ENCODE measurements at places on chromosomes 16 and 17. TPM values are rescaled to one million over a fixed set of nuclear protein-coding genes. Genes with fewer than 3 reads are reported as not detected.

The IRX6 gene
- total RNA-seq = not detected

GRCh38 chr16:75942351-75942750 is 216.1 kb upstream of the CPHXL start:
- H3K27me3 ChIP-seq = no peaks in the 10 kb centered on the region
- H3K27ac ChIP-seq = no peak overlapping the region
- H3K4me3 ChIP-seq = no peak overlapping the region
- no peaks in the 10 kb centered on the region for H3K36me3 ChIP-seq

DNA sequence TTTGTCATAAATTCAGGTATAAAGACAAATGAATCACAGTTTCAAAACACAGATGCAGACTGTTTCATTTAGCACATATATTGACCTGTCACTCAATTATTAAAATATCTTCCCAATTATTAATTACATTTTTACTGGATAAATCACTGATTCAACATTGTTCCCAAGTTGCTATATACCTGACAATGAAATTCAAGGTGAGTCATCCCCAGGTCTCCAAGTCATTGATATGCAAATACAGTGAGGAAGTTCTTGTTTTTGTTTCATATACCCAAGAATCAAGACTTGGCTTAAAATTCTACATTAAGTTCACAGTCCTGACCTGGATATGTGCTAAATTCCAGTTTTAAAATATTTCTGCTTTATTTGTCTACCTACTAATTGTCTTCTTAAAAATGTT is 599.3 kb upstream of the PSMD7 start:
- H3K4me1 ChIP-seq = no peaks in the 10 kb centered on the region
- H3K27me3 ChIP-seq = no peaks in the 10 kb centered on the region
- H3K27ac ChIP-seq = no peak overlapping the region
- H3K36me3 ChIP-seq = no peaks in the 10 kb centered on the region
- H3K4me3 ChIP-seq = no peak overlapping the region
- no peak for DNase-seq

DNA sequence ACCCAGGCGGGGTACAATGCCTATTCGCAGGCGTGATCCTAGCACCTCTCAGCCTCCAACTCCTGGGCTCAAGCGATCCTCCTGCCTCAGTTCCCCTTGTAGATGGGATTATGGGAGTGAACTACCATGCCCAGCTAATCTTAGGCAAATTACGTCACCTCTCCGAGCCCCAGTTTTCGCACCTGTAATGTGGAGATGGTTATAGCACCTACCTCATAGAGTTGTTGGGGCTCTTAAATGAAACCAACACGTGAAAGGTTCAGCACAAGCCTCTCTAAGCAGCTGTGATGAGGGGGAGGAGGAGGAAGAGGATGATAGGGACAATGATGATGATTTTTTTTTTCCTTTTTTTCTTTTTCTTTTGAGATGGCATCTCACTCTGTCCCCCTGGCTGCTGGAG is 59.9 kb downstream of the ABR start:
- no peak for DNase-seq
- no peak overlapping the region for H3K27ac ChIP-seq
- peaks cover 2% of the 10 kb centered on the region for H3K4me1 ChIP-seq
- no peaks in the 10 kb centered on the region for H3K27me3 ChIP-seq
- H3K4me3 ChIP-seq = no peak overlapping the region

DNA sequence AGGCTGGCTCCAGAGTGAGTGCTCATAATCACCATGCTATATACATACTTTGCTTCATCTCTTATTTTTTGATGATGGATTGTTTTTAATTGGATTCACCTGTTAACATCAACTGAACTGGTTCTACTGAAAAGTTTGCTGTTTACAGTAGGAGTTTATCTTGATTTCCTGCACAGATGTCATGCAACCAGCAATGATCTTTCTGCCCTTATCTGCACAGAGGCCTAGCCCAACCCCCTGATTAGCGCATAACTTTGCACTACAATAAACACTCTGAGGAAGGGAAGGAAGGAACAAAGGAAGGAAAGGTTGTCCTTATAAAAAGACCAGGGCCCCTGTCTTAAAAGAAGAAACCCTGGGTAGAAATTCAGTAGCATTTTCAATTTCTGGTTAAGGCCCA is 152.9 kb downstream of the RGS9 start:
- H3K4me1 ChIP-seq = peaks cover 3% of the 10 kb centered on the region
- H3K27me3 ChIP-seq = no peaks in the 10 kb centered on the region
- no peaks in the 10 kb centered on the region for H3K36me3 ChIP-seq
- no peak for DNase-seq

GRCh38 chr16:3881499-3881990 is 1.0 kb upstream of the CREBBP start:
- DNase-seq = no peak
- H3K4me1 ChIP-seq = peaks cover 13% of the 10 kb centered on the region
- H3K36me3 ChIP-seq = no peaks in the 10 kb centered on the region
- H3K27ac ChIP-seq = no peak overlapping the region
- H3K4me3 ChIP-seq = no peak overlapping the region

GRCh38 chr16:24906901-24907300 is 61.1 kb downstream of the SLC5A11 start:
- H3K4me3 ChIP-seq = no peak overlapping the region
- H3K27me3 ChIP-seq = no peaks in the 10 kb centered on the region
- DNase-seq = no peak
- H3K36me3 ChIP-seq = no peaks in the 10 kb centered on the region

- peaks cover 20% of the 10 kb centered on the region for H3K4me1 ChIP-seq
- no peaks in the 10 kb centered on the region for H3K27me3 ChIP-seq
- H3K27ac ChIP-seq = peak overlapping the region; percentile 99
- peak; percentile 93 for DNase-seq
Measured at GRCh38 chr16:3536271-3536731, 35.5 kb downstream of the CLUAP1 start.

- no peak for DNase-seq
- peaks cover 3% of the 10 kb centered on the region for H3K27me3 ChIP-seq
- no peak overlapping the region for H3K4me3 ChIP-seq
- H3K36me3 ChIP-seq = no peaks in the 10 kb centered on the region
- no peak overlapping the region for H3K27ac ChIP-seq
Measured at GRCh38 chr16:49528866-49529288, 155.3 kb downstream of the C16orf78 start.

DNA sequence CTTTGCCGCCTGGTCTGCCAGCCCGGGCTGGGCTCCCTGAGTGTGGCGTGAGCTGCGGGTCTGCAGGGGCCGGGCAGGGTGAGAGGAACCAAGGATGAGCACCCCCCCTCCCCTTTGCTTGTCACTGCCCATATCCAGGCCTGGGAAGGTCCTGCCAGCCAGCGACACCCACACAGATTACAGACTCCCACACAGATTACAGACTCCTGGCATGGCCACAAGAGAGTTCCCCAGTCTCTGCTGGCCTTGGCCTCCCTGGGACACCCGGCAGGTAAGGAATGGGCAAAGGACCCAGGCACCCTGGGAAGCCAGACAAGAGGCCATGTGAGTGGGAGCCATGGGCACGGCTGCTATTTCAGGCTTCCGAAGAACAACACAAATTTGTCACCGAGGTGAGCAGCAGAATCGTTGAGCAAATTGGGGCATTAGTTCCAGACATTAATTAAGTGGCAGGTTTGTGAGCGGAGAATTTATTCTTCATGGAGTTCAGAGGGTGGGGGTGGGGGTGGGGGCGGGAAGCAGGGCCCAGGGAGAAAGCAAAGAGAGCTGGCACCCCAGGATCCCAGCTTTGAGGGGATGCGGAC is 41.4 kb downstream of the SRCIN1 start:
- H3K27ac ChIP-seq = no peak overlapping the region
- H3K27me3 ChIP-seq = peaks cover 92% of the 10 kb centered on the region
- DNase-seq = no peak
- no peak overlapping the region for H3K4me3 ChIP-seq

- no peak overlapping the region for H3K4me3 ChIP-seq
- H3K27ac ChIP-seq = no peak overlapping the region
- peaks cover 12% of the 10 kb centered on the region for H3K4me1 ChIP-seq
- H3K27me3 ChIP-seq = no peaks in the 10 kb centered on the region
- no peaks in the 10 kb centered on the region for H3K36me3 ChIP-seq
Measured at GRCh38 chr16:47734987-47735594, 274.0 kb downstream of the PHKB start.

GRCh38 chr16:51508490-51509212 is 357.6 kb upstream of the SALL1 start:
- H3K36me3 ChIP-seq = no peaks in the 10 kb centered on the region
- H3K4me3 ChIP-seq = no peak overlapping the region
- DNase-seq = peak; percentile 38
- no peaks in the 10 kb centered on the region for H3K4me1 ChIP-seq

The GCGR gene
- not detected for total RNA-seq

The CMTM2 gene
- not detected for total RNA-seq

GRCh38 chr17:59406808-59407381 is 75.4 kb downstream of the YPEL2 start:
- H3K36me3 ChIP-seq = no peaks in the 10 kb centered on the region
- no peak overlapping the region for H3K4me3 ChIP-seq
- DNase-seq = peak; percentile 57
- no peaks in the 10 kb centered on the region for H3K4me1 ChIP-seq
- no peaks in the 10 kb centered on the region for H3K27me3 ChIP-seq

GRCh38 chr17:31811101-31811500 is 47.9 kb downstream of the COPRS start:
- H3K4me3 ChIP-seq = no peak overlapping the region
- no peaks in the 10 kb centered on the region for H3K36me3 ChIP-seq
- no peaks in the 10 kb centered on the region for H3K27me3 ChIP-seq
- peak; percentile 41 for DNase-seq
- no peak overlapping the region for H3K27ac ChIP-seq

The USP43 gene
- not detected for total RNA-seq

The RPUSD1 gene
- 13.1 TPM for total RNA-seq

The KRTAP4-6 gene
- not detected for total RNA-seq

GRCh38 chr16:69324013-69324531 is 6.3 kb downstream of the PDF start:
- H3K27ac ChIP-seq = no peak overlapping the region
- H3K4me1 ChIP-seq = peaks cover 6% of the 10 kb centered on the region
- no peaks in the 10 kb centered on the region for H3K27me3 ChIP-seq
- no peak overlapping the region for H3K4me3 ChIP-seq

DNA sequence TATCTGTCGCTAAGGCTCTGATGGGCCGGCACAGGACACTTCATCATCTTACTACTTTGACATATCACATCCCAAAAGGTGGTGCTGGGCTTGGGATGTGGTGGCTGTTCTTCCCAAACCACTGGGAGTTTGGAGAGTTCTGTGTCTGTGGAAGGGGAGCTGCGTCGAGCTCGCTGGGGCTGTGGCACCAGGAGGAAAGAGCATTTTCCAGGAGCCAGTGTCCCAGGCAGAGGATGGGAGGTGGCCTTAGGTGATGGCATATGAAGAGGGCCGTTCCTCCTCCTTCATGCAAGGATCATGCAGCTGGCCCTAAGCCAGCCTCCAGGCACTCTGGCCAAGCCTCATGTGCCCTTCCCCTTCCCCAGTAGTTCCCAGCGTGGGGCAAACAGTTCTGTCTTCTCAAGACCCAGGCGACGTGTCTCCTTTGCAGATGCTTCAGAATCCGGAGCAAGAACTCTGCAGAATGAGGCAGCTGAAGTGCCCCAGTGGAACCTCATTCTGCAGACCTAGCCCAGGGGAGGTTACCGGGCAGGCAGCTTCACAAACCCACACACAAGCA is 89.4 kb upstream of the TNRC6C start:
- no peak overlapping the region for H3K4me3 ChIP-seq
- peaks cover 48% of the 10 kb centered on the region for H3K27me3 ChIP-seq
- no peak overlapping the region for H3K27ac ChIP-seq
- H3K36me3 ChIP-seq = no peaks in the 10 kb centered on the region
- DNase-seq = no peak
- H3K4me1 ChIP-seq = no peaks in the 10 kb centered on the region

The ENDOV gene
- total RNA-seq = 15.1 TPM

The TAT gene
- not detected for total RNA-seq

GRCh38 chr17:50853781-50854180 is 12.4 kb downstream of the TOB1 start:
- DNase-seq = no peak
- H3K27me3 ChIP-seq = no peaks in the 10 kb centered on the region
- H3K4me1 ChIP-seq = 0 out of 2 replicates have a peak, but pooled peaks cover 2% of the 10 kb centered on the region
- no peak overlapping the region for H3K27ac ChIP-seq
- no peaks in the 10 kb centered on the region for H3K36me3 ChIP-seq

- H3K4me3 ChIP-seq = peak overlapping the region; percentile 95
- peak overlapping the region; percentile 97 for H3K27ac ChIP-seq
- no peaks in the 10 kb centered on the region for H3K27me3 ChIP-seq
- H3K36me3 ChIP-seq = no peaks in the 10 kb centered on the region
Measured at GRCh38 chr16:48383877-48384519, 1.2 kb downstream of the SIAH1 start.

DNA sequence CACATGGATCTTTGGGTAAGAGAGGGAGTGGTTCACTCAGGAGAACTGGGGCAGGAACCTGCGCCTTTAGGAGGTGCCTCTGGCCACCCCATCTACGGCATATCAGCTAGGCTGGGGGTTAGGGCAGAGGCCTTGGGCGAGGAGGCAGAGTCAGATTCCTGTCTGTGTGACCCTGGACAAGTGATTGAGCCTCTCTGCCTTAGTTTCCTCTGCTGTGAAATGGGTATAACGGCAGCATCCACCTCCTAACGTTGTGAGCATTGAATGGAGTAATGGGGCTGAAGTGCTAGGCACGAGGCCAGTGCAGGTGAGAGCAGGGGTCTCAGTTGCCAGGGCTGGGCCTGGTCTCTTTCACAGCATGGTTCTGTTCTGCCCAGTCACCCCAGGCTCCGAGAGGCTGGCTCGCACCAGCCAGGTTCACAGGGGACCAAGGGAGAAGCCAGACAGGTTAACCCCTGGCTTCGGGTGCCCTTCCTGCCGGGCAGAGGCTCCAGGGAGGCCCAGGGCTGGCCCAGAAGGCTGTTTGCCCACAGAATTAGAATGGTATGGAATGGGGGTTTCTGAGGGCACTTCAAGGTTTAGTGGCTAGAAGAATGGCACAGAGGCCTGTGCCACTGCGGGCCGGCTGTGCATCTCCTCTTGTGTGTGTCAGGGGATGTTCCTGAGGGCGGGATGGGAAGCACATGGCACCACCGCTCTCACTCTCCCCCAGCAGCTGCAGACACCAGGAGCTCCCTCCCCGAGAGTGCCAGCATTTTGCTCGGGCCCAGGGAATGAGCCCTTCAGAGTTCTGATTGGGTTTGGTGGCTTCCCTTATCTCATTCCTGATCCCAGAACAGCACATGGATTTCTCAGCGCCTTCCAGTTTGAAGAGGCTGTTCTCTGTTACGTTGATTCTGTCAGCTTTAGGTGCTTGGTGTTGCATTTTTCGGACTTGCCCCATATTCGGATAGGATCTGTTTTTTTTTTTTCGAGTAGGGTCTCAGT is 23.8 kb downstream of the UNC13D start:
- H3K36me3 ChIP-seq = peaks cover 71% of the 10 kb centered on the region
- no peak for DNase-seq
- H3K27ac ChIP-seq = no peak overlapping the region
- no peak overlapping the region for H3K4me3 ChIP-seq
- H3K4me1 ChIP-seq = no peaks in the 10 kb centered on the region

GRCh38 chr17:43445009-43445589 is 38.7 kb upstream of the DHX8 start:
- H3K4me3 ChIP-seq = no peak overlapping the region
- no peaks in the 10 kb centered on the region for H3K27me3 ChIP-seq
- peaks cover 5% of the 10 kb centered on the region for H3K4me1 ChIP-seq
- no peak overlapping the region for H3K27ac ChIP-seq
- DNase-seq = no peak
